Sigmoid colon (tissue), 7 donors: ENCODE measurements at places on chromosomes 7 and 10. TPM values are rescaled to one million over a fixed set of nuclear protein-coding genes. Genes with fewer than 3 reads are reported as not detected.

Gene C10orf53
- not detected for total RNA-seq

Gene PTN
- 40.0 TPM for total RNA-seq

DNA sequence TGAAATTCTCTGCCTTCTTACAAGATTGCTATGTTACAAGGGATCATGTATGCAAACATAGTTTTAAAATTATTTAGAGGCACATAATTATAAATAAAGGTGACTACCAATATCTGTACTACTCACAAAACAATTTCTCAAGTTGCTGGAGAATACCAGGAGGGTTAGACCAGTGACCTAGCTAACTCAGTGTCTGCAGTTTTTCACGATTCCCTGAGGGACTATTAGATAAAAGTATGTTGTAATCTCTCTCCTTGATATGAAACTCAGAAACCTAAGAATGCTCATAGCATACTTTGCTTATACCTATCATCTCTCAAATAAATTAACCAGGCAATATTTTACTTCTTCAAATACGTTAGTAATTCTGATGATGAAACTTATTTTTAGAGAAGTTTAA lies 534.0 kb upstream of the ANKRD30A start:
- no peak overlapping the region for H3K4me3 ChIP-seq
- H3K36me3 ChIP-seq = no peaks in the 10 kb centered on the region
- no peak overlapping the region for H3K27ac ChIP-seq

DNA sequence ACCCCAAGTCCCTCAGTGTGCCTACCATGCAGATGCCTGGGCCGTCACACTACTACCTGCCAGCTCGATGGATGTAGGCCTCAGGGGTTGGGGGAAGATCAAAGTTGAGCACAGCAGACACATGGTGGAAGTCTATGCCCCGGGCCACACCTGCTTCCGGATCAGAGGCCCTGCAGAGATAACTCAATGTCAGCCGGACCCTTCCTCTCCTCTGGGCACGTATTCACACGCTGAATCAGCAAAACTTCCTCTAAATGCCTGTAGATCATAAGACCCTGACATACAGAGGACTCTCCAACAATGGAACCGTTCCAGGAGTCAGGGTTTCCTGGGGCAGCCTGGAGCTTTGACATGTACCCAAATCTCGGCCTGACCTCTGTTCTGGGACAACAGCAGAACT lies 3.7 kb downstream of the DDX56 start:
- H3K4me3 ChIP-seq = no peak overlapping the region
- peaks cover 18% of the 10 kb centered on the region for H3K4me1 ChIP-seq
- H3K27ac ChIP-seq = no peak overlapping the region
- peaks cover 79% of the 10 kb centered on the region for H3K36me3 ChIP-seq

DNA sequence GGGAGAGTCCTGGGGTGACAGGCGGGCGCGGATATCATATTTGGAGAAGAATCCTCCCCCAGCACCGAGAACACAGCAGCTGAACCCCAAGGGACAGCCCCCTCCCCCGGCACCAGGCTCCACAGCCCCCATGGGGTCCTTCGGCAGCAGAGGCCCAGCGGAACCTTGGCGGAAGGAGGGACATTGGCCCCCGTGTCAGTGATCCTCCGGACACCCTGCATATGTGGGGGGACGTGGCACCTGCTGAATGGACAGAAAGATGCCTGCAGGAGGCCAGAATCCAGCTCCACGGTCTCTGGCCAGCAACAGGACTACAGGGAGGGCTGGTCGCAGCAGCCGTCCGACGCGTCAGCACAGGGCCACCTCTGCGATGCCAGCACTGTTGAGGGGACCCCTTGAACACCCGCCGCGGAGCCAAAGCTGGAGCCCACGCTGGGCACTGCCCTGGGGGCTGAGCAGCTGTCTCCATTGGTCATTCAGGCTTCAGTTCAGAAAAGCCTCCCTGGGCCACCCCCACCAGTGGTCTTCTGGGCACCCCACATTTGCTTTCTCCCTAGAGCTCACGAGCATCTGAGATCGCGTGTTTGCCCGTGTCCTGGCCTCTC lies 240.1 kb downstream of the ELFN1 start:
- no peaks in the 10 kb centered on the region for H3K36me3 ChIP-seq
- no peaks in the 10 kb centered on the region for H3K27me3 ChIP-seq
- peaks cover 12% of the 10 kb centered on the region for H3K4me1 ChIP-seq
